ENCODE measurements at places on chromosomes 2 and 18.

DNA sequence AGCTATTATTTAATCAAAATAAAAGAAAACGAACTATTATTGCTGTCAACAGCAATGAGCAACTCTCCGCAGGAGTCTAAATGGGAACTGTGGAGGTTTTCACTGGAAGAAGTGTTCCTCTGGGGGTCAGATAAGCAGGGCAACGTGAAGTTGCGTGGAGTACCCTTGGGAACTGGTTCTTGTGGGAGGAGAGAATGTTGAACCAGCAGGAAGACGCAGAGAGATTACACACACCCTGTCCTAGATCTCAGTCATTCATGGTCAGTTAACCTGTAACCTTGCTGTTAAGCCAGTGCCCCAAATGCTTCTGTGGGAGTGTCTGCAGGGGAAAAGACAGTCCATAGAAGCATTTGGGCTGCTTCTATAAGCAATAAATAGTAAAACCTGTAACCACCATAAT, 20.4 kb upstream of the CABLES1 start:
- peaks cover 23% of the 10 kb centered on the region for H3K27me3 ChIP-seq
- no peak overlapping the region for H3K4me3 ChIP-seq
- H3K27ac ChIP-seq: no peak overlapping the region
- DNase-seq: no peak
- H3K4me1 ChIP-seq: peaks cover 3% of the 10 kb centered on the region

GRCh38 chr2:157508676-157509075, 64.8 kb upstream of the CYTIP start:
- DNase-seq: no peak
- H3K4me3 ChIP-seq: no peak overlapping the region
- no peaks in the 10 kb centered on the region for H3K4me1 ChIP-seq
- no peaks in the 10 kb centered on the region for H3K36me3 ChIP-seq
- H3K27ac ChIP-seq: no peak overlapping the region
- H3K27me3 ChIP-seq: peaks cover 56% of the 10 kb centered on the region

DNA sequence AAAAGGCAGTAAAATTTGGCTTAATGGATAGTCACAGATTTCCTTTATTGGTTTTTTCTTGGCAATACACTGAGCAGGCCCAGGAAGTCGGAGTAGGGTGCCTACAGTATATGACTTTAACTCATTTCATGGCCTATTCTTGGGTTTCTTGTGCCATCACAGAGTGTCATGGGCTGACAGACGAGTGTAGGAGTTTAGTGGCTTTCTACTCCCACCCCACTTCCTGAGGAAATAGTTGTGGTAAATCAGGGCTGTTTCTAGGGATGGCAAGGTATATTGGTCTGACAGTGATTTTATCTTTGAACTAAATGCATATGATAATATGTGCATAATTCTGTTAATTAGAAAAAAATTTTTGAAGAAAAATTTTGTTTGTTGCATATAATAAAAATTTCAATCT, 100.1 kb downstream of the PLCL1 start:
- no peak overlapping the region for H3K4me3 ChIP-seq
- no peak overlapping the region for H3K27ac ChIP-seq
- peaks cover 7% of the 10 kb centered on the region for H3K4me1 ChIP-seq
- peaks cover 3% of the 10 kb centered on the region for H3K36me3 ChIP-seq
- DNase-seq: no peak

DNA sequence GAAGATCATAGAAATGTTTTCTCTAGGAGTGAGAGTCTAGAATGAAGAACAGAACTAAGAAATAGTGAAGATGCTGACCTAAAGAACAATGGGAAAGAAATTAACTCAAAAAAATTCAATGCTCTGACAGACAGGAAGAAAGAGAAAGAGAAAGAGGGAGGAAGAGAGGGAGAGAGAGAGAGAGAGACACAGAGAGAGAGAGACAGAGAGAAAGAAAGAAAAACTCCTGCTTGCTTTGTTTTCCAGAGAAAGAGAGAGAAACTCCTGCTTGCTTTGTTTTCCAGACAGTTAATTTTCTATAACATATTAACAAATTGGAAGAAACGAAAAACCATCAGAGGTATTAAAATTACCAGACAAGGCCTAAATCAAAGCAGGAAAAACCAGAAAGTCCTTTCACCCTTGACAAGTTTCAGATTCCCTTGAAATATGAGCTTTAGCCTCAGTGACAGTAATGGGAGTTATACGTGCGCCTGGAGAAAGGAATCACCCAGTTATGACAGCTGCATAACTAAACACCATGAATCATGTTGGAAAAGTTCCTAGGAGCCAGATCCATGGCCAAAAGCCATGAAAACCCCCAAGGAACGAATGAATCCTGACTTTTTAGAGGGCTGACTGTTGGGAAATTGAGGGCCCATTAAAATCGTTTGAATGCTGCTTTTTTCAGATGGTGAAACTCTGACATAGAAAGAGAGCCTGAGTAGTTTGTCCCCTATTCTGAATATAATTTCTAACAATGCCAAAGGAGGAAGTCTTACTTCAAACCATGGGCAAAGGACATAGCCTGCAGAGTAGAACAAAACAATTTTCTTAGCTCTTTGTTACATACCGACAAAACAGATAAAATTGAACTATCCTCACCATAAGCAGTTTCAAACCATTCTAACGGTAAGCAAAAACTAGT, 228.6 kb upstream of the CHST9 start:
- H3K27ac ChIP-seq: no peak overlapping the region
- H3K4me3 ChIP-seq: no peak overlapping the region
- H3K27me3 ChIP-seq: no peaks in the 10 kb centered on the region
- DNase-seq: no peak
- H3K36me3 ChIP-seq: peaks cover 3% of the 10 kb centered on the region

- H3K4me3 ChIP-seq: no peak overlapping the region
- no peaks in the 10 kb centered on the region for H3K36me3 ChIP-seq
- DNase-seq: no peak
- H3K27ac ChIP-seq: no peak overlapping the region
- H3K27me3 ChIP-seq: peaks cover 11% of the 10 kb centered on the region
- H3K4me1 ChIP-seq: no peaks in the 10 kb centered on the region
Observed at GRCh38 chr2:178269438-178270224, 75.3 kb downstream of the OSBPL6 start.

DNA sequence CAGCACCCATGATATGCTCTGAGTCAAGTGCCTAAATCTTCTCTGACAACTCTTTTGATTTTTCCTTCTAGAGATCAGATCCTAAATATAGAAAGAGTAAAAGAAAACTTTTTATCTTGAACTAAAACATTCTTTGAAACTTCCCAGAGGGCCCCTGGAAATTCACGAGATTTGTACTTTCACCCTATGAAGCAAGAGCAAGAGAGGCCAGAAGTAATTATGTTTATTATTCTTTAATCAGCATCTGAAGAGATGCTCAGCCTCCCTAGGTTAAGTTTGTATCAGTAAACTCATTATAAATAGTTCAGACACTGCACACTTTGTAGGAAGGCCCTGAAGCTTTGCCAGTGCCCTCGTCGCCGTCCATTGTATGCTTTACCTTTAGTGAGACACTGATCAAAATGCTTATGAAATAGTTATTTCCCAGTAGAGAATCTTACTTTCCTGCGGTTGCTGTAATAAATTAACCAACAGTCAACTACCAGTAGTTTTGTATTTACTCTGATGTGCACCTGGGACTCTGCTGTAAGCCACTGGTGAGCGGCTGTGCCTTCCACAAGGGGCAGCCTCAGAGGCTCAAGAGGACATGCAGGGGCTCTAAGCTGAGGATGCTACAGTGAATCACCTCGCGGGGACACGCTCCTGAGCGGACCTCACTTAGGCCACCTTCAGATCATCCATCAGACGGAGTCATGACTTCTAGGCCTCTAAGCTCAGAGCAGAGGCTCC, 71.9 kb downstream of the BIN1 start:
- H3K4me3 ChIP-seq: no peak overlapping the region
- H3K36me3 ChIP-seq: no peaks in the 10 kb centered on the region
- no peak for DNase-seq
- no peaks in the 10 kb centered on the region for H3K4me1 ChIP-seq
- peaks cover 18% of the 10 kb centered on the region for H3K27me3 ChIP-seq
- no peak overlapping the region for H3K27ac ChIP-seq

DNA sequence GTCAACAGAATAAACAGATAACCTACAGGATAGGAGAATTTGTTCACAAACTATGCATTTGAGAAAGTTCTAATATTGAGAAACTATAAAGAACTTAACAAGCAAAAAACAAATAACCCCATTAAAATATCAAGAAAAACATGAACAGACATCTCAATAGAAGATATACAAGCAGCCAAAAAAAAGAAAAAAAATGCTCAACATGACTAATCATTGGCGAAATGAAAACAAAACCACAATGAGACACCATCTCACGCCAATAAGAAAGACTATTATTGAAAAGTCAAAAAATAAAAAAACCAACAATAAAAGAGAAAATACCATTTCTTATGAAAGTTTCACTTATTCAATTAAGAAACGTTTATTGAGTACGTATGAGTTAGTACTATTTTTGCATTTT, 800.5 kb downstream of the CBLN2 start:
- no peaks in the 10 kb centered on the region for H3K4me1 ChIP-seq
- H3K4me3 ChIP-seq: no peak overlapping the region
- DNase-seq: no peak
- H3K27me3 ChIP-seq: no peaks in the 10 kb centered on the region

DNA sequence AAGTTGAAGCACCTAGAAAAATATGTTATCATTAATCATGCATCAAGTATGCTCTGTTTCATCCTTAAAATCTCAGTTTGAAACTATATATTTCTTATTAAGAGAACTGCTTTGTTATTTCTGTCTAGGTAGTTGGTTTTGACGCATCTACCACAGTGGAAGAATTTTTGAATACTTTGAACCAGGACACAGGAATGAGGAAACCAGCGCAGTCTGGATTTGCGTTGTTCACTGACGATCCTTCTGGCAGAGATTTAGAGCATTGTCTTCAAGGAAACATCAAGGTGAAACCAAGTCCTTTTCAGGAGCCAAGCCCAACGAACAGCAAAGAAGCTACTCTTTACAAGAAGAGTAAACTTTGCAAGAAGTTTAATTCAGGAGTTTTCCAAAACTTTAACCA, 30.1 kb upstream of the DYNC2LI1 start:
- H3K4me1 ChIP-seq: no peaks in the 10 kb centered on the region
- no peak overlapping the region for H3K27ac ChIP-seq
- H3K4me3 ChIP-seq: no peak overlapping the region

- no peak for DNase-seq
- no peaks in the 10 kb centered on the region for H3K4me1 ChIP-seq
- H3K27ac ChIP-seq: no peak overlapping the region
- H3K27me3 ChIP-seq: peaks cover 6% of the 10 kb centered on the region
Observed at GRCh38 chr18:58937071-58937886, 72.6 kb downstream of the ZNF532 start.

- no peaks in the 10 kb centered on the region for H3K27me3 ChIP-seq
- no peak for DNase-seq
- H3K36me3 ChIP-seq: no peaks in the 10 kb centered on the region
- no peak overlapping the region for H3K27ac ChIP-seq
- no peak overlapping the region for H3K4me3 ChIP-seq
- peaks cover 3% of the 10 kb centered on the region for H3K4me1 ChIP-seq
Observed at GRCh38 chr2:85920810-85921545, 32.2 kb upstream of the ST3GAL5 start.

Measured in effector memory CD8-positive, alpha-beta T cell (primary cell).